ENCODE measurements at places on chromosomes 13 and 19.

- DNase-seq, result no peak
Measured at GRCh38 chr13:33262062-33262487, 23.5 kb downstream of the STARD13 start.

DNA sequence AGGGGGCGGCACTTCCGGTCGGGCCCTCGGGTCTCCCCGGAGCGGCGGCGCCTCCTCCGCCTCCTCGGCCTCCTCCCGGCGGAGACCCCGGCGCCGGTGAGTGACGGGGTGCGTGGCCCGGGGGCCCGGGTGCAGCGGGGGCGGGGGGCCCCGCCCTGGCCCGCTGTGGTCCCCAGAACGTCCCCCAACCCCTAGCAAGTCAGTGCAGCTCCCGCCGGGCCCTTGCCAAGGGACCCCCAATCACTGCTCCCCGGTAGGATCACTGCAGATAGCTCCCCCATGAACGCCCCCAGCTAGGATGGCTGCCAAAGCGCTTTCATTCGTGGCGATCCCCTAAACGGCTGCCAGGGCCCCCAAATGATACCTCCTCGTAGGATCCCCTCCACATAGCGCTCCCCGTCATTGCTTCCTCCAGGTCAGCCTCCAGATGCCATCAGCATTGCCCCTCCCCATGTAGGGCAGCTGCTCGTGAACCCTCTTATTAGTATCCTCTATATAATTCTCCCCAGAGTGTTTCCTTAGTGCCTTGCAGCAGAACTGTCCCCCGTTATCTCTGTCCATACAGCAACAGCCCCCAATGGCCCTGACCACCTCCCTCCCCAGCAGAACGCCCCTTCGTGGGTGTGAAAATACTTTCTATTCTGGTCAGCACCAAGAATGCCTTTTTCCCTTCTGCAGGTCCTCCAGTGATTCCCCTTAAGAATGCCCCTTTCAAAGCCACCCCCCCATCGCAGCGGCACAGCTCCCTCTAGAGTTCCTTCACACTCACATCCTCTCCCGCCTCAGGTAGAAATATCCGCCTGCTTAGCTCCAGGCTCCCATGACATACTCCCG is at the start of gene ZNF865:
Gene ZNF865 (plus strand): TSS at position 11 of the 834 bp plus-strand sequence. CDS start 7,972 bp downstream, outside the sequence.
- peak; percentile 69 for DNase-seq

DNA sequence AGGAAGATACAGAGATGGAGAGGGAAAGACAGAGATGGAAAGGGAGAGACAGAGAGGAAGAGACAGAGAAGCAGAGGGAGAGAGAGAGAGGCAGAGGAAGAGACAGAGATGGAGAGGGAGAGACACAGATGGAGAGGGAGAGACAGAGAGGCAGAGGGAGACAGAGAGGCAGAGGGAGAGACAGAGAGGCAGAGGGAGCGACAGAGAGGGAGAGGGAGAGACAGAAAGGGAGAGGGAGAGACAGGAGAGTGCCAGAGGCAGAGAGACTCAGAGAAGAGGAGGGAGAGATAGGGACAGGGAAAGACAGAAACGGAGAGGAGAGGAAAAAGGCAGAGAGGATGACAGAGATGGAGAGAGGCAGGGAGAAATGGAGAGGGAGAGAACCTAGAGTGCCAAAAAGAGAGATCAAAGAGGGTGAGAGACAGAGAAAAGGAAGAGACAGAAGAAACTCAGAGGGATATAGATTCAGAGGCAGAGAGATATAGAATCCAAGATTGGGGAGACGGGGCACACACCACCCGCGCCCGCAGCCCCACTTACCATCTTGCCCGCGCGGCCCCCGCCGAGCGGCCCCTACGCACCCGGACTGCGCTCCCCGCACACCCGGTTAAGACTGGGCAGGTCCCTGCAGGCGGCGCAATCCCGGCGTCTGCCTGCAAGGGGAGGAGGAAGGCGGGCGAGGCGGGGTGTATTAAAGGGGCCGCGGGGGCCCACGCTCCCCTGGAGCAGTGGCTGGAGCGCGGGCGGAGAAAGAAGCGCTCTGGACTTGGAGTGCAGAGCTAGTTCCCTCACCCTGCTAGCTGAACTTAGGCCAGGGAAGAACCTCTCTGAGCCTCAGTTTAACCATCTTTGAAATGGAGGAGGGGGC is 10.7 kb downstream of the TM6SF2 start:
- DNase-seq, result no peak

GRCh38 chr19:13094106-13094504 is 8.6 kb downstream of the LYL1 start:
- no peak for DNase-seq

Measured in activated naive CD4-positive, alpha-beta T cell treated with anti-CD3 and anti-CD28 coated beads, Interleukin-2, amount 50 U/mL, for 16 hours (primary cell).